ENCODE measurements at places on chromosomes 7 and 10.

- no peak for DNase-seq
Measured at GRCh38 chr10:89845541-89846280, 144.3 kb downstream of the KIF20B start.

DNA sequence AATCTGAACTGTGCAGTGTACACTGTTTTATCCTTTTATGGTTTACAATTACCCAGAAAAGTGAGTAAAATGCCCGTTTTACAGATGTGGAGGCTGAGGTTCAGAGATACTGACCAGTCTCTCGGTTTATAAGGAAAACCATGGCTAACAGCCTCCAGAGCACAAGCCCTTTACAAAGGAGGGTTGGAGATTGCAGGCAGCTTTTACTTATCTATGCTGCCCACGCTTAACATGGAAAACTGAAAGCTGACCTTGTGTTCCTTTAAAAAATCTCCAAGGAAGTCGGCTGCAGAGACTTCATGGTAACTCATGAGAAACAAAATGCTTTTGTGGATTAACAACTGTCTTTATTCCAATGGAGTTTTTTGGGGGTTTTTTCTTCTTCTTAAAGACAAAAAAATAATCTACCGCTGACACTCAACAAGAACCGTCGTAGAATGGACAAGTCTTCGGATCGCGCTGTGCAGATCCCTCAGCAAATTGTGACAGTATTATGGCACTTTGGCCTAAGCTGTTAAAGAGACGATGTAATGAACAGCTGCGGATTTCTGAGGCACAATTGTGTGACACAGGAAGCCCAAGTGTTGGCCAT, 654 bp upstream of the SLF2 start:
- DNase-seq = no peak

DNA sequence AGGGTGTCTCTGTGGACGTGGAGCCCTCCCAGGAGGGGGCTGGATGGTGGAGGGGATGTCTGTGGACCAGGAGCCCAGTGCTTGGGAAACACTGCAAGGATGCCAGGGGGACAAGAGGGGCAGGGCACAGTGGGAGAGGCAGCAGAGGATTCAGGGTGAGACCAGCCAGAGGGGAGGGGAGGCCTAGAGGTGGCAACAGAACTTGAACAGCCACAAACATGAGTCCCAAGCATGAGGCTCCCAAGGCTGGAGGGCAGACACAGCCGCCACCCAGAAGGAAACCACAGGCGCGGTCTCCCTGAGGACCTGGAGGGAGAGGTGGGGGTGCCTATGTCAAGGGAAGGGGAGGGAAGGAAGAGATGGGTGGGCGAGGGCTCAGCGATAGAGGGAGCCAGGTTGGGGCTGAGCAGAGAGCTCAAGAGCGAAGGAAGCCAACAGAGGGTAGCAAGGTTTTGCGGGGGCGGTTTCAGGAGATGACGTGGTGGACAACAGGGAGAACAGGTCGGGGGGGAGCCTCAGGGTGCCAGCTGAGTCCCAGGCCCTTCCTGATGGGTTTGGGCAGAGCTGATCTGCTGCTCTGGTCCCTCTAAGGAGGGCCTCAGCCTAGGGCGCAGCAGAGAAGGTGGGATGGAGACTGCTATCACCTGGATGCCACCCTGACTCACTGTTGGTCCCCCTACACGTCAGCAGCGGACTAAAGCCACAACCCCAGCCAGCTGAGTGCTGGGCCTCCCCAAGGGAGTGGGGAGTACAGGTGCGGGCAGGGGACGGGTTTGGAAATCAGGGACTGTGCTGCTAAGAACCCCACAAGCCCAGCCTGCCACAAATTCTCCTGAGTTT, 6.7 kb upstream of the PILRA start:
- no peak for DNase-seq

- no peak for DNase-seq
Measured at GRCh38 chr7:12320241-12320986, 83.3 kb downstream of the VWDE start.

- DNase-seq = no peak
Measured at GRCh38 chr7:79964463-79964862, 170.2 kb upstream of the GNAI1 start.

DNA sequence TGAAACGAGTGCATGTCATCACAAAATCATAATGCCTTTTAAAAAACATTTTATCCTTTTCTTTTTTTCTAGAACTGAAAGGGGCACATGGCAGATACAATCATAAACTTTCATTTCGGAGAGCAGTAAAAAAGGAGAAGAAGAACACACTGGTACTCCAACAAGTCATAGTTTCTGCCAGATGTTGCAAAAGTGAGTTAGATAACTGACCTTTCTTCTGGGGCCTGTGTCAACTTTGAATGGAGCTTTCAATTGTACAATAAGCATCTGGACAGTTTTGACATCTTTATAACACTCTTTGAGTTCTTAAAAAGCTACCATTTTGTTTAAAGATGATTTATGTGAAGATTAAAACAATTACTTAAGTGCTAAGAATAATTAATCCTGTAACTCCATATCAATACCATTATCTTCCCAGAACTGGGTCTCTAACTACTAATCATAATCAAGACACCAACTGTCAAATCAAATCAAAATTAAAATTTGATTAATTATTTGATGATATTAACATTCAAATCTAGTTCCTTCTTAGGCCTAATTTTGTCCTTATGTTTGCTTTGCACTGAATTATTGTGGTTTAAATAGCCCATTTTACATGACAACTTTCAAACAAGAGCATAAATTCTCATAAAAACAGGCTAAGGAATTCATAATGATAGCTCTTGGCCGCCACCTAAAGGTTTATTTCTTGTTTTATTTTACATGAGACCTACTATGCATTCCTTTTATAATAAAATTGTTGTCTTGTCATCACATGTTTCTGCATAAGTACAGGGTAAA, 19.5 kb upstream of the ITGB8 start:
- peak; percentile 41 for DNase-seq

DNA sequence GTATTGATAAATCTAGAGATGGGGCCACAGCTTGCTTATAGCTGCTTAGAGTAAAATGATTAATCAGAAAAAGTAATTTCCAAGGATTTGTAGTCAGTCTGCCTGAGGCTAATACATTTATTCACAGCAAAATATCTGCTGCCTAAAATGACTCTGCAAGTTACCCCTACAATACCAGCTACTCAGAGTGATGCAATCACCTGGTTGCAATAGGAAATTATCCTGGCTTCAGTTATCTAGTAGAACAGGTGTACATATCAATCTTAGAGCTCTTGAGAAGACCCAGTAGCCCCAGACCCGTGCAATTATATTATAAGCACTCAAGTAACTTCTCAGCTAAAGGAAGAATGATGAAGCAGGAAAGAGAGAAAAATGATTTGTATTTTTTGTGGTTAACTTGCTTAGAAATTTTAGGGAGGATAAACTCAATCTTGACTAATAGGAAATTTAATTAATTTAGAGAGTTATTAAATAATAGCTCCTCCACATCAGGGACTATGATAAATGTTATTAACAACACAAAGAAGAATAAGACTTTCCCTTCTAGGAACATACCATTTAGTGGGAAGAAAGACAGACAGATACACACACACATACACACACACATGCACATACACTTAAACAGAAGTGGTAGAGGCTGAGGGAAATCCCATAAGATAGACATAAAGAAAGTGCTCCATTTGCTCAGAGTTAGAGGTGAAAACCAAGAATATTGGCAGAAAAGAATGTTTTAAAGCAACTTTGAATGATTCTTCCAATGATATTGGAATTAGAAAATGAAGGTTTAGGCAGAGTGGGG, 140.4 kb upstream of the PRSS1 start:
- no peak for DNase-seq

DNA sequence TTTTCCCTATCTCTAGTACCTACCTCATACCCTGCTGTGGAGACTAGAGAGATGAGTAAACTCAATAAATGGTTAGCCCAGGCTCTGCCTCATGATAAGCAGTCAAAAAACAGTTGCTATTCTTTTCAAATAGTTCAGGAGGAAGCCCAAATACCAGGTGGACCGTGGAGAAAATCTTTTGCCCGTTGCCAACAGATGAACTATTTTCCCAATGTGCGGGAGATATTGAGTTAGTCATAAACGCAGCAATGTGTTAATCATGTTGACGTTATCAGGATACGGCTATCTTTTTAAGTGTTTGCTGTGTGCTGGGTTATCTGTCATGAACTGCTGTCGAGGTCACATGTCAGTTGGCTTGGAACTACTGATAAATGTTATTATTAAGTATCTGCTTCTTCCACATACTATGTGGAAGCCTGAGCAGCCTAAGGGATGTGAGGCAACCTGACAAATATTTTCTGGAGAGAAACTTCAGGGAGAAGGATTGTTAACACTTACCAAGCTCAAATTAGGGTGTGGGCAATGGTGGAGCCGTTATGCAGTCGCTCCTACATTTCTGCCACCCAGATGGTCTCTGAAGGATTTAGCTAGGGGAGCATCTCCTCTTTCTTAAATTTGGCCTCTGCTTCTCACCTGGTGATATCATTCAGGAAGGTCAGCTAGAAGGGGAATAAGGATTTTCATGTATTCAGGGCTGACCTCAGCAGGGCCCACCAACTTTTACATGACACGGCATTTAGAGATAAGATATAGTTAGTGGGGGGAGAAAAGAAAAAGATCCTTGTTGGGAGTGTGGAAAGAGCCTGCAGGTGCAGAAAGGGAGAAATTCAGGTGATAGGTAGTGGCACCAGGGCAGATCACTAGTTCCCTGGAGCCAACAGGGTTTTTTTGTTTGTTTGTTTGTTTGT, 33.5 kb upstream of the SLC26A3 start:
- no peak for DNase-seq

GRCh38 chr7:109215341-109215740, 645.7 kb downstream of the DNAJB9 start:
- peak; percentile 94 for DNase-seq

GRCh38 chr7:29146057-29146706, at the start of gene CPVL:
Gene CPVL (minus strand): TSS chr7:29146537. CDS start chr7:29121061, 25,476 bp downstream.
- DNase-seq = peak; percentile 52

GRCh38 chr10:106612381-106612780, 552.1 kb downstream of the SORCS1 start:
- DNase-seq = no peak

DNA sequence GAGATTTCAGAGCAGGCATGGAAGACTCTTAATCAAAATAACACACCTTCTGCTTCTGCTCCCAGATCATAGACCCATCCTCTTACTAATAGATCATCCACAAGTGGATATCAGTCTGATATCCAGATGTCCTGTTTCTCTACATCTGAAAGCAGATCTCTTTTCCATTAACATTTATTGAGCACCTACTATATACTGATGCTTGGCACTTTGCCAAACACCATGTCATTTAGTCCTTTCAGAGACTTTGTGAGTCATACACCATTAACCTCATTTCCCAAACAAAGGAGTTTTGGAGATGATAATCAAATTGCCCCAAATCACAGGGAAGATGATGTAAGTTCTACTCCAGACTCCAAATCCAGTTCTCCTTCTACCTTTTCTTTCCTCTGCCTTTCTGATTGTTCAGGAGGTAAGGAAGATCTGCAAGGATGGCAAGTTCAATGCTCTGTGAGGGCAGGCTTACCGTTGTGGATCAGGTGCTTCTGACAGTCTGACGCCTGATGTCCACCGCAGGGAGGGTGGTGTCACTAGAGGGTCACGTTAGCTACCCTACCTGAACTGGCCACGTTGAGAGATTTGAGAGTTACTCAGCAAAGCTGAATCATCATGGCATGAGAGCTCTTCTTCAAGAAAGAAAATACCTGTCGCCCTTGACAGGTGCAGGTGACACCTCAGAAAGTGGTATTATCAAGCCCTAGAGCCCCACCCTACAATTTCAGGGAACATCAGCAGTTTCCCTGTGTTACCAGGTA, 269.6 kb upstream of the ZMIZ1 start:
- DNase-seq = no peak

DNA sequence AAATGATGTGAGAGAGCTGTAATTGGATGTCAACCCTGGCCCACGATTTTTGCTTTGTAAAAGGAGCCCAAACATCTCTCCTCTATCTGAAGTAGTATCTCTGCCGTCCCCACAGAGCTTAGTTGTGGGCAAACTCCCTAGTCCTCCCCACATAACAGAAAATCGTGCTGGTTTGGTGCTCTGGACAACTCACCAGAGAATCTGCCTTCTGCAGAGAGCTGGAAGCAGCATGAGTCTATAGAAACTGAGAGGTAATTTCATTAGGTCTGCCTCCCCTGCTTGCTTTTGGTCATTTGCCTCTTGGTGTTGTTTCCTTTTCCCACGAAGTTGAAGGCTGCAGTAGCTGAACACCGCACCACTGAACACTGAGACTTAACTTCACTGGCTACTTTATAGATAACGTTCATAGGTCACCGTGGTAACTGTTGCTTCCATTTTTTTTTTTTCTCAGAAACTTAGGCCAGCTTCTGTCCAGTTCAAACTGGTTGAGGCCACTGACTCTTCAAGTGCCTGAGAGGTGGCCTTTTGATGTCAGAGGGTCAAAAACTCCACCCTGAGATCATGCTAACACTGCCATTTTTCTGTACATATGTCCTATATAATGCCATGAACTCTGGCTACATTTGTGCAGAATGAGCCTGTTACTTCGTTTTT, 3.3 kb upstream of the CDCA7L start:
- no peak for DNase-seq

DNA sequence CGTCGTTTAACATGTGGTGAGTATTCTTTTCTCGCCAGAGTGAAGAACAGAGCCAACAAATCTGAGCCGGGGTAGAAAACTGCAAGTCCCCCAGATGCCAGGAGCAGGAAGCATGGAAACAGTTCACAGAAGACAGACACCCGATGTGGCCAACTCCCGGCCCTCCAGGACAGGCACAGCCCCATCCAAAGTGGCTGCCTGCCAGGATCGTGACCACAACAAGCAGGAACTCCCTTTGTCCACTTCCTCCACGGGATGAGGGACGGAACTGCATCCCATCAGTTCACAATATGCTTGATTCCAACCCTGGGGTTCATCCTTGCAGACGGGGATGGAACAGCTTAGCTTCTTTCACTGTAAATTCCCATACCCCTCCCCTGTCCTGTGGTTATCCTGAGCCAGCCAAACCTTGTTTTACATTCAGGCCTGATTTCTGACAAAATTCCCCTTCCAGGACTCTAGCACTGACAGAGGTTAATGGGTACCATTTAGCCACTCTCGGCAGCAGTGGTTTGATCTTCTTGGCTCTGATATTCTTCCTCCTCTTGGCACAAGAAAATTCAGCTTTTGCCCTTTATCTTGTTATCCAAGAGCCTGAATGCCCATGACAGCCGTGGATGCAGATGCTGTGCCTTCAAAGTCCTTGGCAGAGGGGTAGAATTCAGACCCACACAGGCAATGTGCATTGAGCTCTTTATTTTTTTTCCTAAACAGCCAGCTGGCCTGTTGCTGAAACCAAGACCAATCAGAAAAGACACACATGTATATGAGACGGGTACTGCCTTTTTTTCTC, 105.5 kb upstream of the FAM204A start:
- DNase-seq = no peak

DNA sequence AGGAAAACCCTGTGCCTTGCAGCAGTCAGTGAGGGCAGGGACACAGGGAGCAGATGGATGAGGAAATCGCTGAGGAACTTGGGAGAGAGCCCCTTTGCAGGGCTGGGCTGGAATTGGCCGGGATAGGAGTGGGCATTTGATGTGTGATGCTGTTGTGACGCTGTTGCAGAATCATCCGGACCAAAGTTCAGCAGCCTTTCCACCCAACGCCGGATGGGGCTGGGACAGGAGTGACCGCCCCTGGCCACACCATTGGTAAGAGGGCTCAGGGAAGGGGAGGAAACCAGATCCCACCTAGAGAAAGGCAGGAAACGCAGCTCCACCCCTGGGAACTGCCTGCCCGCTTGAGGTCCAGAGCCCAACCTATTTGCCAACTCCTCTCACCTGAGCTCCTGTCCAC, 33.9 kb downstream of the PAX2 start:
- DNase-seq = no peak

GRCh38 chr7:69243016-69243415, 355.3 kb upstream of the AUTS2 start:
- no peak for DNase-seq
